ENCODE measurements at places on chromosomes 7 and 10.
A peak's percentile ranks its signal among the peaks of the same experiment; 100 is the strongest.

DNA sequence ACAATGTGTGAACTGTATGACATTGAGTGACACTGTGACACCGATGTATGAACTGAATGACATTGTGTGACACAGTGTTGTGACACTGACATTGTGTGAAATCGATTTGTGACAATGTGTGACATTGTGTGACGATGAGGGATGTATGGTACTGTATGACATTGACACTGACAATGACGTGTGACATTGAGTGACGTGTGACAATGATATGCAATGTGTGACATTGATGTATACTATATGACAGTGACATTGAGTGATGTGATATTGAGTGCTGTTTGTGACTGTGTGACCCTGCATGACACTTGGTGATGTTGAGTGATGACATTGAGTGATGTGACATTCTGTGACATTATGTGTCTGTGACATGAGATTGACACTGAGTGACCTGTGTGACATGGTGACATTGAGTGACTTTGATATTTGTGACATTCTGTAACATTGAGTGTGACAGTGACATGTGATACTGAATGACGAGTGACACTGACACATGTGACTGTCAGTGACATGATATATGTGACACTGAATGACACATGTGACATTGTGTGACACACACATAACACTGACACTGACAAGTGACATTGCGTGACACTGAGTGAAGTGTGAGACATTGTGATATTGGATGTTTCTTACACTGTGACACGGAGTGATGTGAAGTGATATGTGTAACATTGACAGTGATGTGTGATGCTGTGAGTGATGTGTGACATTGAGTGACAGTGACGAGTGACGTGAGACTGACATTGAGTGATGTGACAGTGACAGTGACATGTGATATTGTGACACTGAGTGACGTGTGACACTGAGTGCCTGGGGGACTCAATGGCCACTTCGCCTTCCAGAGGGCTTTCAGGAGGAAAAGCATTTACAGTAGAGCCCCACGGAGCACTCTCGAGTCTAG lies 167.5 kb downstream of the PRKAG2 start:
- no peak for DNase-seq
- H3K4me3 ChIP-seq, result no peak overlapping the region
- no peaks in the 10 kb centered on the region for H3K27me3 ChIP-seq
- peaks cover 8% of the 10 kb centered on the region for H3K36me3 ChIP-seq
- H3K4me1 ChIP-seq, result peaks cover 36% of the 10 kb centered on the region

- H3K4me1 ChIP-seq, result peaks cover 59% of the 10 kb centered on the region
- H3K27me3 ChIP-seq, result no peaks in the 10 kb centered on the region
- H3K27ac ChIP-seq, result peak overlapping the region; percentile 98
- peak overlapping the region; percentile 94 for H3K4me3 ChIP-seq
Measured at GRCh38 chr10:100997360-100998182, 2.0 kb upstream of the LZTS2 start.

GRCh38 chr7:121026159-121026558 lies 37.6 kb downstream of the CPED1 start:
- H3K27me3 ChIP-seq, result no peaks in the 10 kb centered on the region
- no peak for DNase-seq
- no peak overlapping the region for H3K4me3 ChIP-seq
- H3K4me1 ChIP-seq, result no peaks in the 10 kb centered on the region

DNA sequence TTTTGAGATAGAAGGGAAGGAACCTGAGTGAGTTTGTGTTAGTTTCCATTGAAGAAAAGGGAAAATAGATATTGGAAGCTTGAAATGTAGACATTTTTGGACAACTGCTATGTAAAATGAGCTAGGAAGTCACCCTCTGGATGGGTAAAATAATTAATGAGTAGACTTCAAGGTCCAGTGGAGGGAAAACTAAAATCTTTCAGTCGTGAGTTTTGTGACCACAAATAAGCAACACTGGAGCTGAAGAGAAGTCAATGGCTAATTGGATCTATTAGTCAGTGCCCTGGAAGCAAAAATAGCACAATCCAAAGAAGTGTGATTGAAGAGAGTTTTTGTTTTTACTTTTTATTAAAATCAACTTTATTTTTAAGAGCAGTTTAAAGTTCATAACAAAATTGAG lies 123.4 kb downstream of the MYO3A start:
- H3K4me3 ChIP-seq, result no peak overlapping the region
- no peaks in the 10 kb centered on the region for H3K4me1 ChIP-seq
- H3K36me3 ChIP-seq, result no peaks in the 10 kb centered on the region
- H3K27ac ChIP-seq, result no peak overlapping the region

DNA sequence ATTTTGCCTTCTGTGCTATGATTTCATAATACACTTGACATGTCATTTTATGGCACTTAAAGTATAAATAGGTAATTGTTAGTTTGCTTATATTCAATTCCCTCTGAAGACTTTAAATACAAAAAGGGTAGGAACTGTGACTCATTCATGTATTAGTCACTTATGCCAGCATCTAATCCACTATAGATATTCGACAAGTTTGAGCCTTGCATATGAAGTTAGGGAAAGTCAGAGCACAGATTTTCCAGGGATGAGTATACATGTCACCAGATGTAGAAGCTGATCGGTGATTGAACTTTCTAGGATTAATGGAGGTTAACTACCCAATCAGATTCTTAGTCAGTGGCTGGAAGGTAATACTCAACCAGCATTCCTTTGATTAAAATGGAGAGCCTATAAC lies 1321.5 kb downstream of the XPNPEP1 start:
- H3K4me1 ChIP-seq, result no peaks in the 10 kb centered on the region
- no peak for DNase-seq
- no peaks in the 10 kb centered on the region for H3K36me3 ChIP-seq
- no peak overlapping the region for H3K4me3 ChIP-seq
- no peaks in the 10 kb centered on the region for H3K27me3 ChIP-seq

DNA sequence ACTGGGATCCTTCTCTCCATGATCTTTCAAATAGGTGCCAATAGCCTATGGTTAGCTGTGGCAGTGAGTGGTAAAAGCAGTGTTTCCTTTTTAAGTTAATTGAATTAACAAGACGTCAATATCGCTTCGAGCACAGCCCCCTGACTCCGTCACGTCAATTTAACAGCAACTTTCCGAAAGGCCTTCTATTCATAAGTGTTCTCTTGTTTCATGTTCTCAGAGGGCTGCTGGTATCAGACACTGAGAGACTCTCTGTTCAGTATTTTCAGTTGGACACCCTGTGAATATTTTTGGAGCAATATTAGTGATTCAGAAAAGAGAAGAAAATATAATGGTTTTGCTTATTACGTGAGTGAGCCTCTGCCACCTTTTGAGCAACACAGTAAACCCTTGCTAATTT lies 174.2 kb upstream of the INSYN2A start:
- no peak for DNase-seq
- H3K27ac ChIP-seq, result no peak overlapping the region
- H3K4me1 ChIP-seq, result no peaks in the 10 kb centered on the region
- H3K27me3 ChIP-seq, result no peaks in the 10 kb centered on the region
- H3K4me3 ChIP-seq, result no peak overlapping the region
- H3K36me3 ChIP-seq, result peaks cover 7% of the 10 kb centered on the region

- no peaks in the 10 kb centered on the region for H3K4me1 ChIP-seq
- H3K4me3 ChIP-seq, result no peak overlapping the region
- H3K27ac ChIP-seq, result no peak overlapping the region
- no peak for DNase-seq
- H3K27me3 ChIP-seq, result no peaks in the 10 kb centered on the region
- H3K36me3 ChIP-seq, result no peaks in the 10 kb centered on the region
Measured at GRCh38 chr7:77524731-77525130, 12.4 kb upstream of the PTPN12 start.

- no peak overlapping the region for H3K27ac ChIP-seq
- no peaks in the 10 kb centered on the region for H3K36me3 ChIP-seq
- peaks cover 22% of the 10 kb centered on the region for H3K4me1 ChIP-seq
- no peak for DNase-seq
- no peaks in the 10 kb centered on the region for H3K27me3 ChIP-seq
- no peak overlapping the region for H3K4me3 ChIP-seq
Measured at GRCh38 chr10:71857934-71858890, 7.2 kb upstream of the PSAP start.

DNA sequence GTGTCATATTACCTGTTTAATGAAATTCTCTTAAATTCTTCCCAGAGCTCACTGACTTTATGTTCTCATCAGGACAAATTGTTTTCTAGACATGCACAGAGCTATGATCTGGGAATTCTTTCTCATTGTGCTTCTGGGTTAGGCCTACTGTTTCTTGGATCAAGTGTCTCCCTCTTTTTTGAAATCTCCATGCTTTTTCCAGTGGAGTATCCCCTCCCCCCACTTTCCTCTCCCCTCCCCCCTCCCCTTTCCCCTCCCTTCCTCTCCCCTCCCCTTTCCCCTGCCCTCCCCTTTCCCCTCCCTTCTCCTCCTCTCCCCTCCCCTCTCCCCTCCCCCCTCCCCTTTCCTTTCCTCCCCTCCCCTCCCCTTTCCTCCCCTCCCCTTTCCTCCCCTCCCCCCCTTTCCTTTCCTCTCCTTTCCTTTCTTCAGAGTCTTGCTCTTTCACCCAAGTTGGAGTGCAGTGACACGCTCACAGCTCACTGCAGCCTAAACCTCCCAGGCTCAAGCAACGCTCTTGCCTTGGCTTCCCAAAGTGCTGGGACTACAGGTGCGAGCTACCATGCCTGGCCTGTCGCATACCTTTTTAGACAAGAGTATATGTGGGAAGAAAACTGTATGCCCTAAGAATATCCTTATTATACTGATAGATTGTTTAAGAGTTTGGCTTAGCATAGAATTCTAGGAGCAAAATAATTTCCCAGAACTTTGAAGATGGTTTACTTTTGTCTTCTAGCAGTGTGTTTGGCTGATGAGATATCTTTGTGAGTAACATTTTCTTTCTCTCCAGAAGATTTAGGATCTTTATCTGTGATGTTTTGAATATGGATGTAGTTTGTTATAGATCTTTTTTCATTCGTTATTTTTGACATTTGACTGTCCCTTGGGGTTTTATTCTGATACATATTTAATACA lies 2.5 kb downstream of the DYNC2I1 start:
- no peak overlapping the region for H3K4me3 ChIP-seq
- no peaks in the 10 kb centered on the region for H3K36me3 ChIP-seq
- H3K4me1 ChIP-seq, result peaks cover 46% of the 10 kb centered on the region
- H3K27ac ChIP-seq, result no peak overlapping the region
- DNase-seq, result no peak

DNA sequence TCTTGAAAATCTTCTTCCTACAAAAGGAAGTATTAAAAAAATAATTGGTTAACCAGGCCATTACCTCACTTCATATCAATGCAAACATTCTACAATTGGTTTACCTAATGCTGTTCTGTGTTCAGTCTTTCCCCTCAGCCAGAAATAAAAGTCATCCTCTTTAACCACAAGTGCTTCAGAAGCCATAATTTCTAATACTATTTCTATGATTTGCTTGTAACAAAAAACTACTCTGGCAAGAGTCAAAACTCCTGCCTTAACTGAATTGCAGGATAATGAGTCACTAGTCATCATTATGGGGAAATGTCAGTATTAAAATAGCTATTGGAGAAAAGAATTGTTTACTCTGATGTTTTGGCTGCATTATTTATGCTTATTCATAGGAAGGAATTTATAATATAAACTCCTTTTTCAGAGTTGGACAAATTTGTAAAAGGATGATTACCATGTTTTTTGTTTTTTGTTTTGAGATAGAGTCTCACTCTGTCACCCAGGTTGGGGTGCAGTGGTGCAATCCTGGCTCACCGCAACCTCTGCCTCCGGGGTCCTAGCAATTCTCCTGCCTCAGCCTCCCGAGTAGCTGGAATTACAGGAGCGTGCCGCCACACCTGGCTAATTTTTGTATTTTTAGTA lies 55.5 kb upstream of the ODAD2 start:
- H3K36me3 ChIP-seq, result peaks cover 28% of the 10 kb centered on the region
- no peaks in the 10 kb centered on the region for H3K27me3 ChIP-seq
- H3K4me1 ChIP-seq, result no peaks in the 10 kb centered on the region
- no peak overlapping the region for H3K4me3 ChIP-seq
- DNase-seq, result no peak

GRCh38 chr7:82539969-82540368 lies 96.4 kb upstream of the CACNA2D1 start:
- DNase-seq, result no peak
- H3K4me3 ChIP-seq, result no peak overlapping the region
- no peaks in the 10 kb centered on the region for H3K4me1 ChIP-seq
- H3K36me3 ChIP-seq, result no peaks in the 10 kb centered on the region

DNA sequence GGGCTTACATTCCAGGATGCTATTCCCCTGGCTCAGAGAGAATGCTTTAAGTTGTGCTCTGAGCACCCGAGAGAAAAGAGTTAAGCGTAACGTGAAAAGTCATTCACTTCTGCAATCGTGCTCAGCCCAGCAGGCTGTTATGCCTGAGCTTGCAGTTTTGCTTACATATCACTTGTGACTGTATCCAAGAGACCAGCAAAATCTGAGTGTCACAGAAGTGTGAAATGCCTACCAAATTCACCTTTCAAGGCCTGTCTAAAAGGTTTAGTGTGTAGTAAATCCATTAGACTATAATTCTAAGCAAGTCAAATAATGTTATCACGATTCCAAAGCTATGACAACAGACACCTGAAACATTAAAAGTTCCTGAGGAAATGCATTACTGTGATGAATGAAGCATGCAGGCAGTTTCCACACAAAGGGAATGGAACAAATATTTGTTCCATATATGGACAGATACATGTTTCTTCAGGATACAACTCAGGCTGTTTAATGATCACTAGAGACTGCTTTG lies 20.1 kb downstream of the ITGB1 start:
- H3K27me3 ChIP-seq, result no peaks in the 10 kb centered on the region
- no peak overlapping the region for H3K4me3 ChIP-seq
- peaks cover 52% of the 10 kb centered on the region for H3K4me1 ChIP-seq
- peak overlapping the region; percentile 86 for H3K27ac ChIP-seq

DNA sequence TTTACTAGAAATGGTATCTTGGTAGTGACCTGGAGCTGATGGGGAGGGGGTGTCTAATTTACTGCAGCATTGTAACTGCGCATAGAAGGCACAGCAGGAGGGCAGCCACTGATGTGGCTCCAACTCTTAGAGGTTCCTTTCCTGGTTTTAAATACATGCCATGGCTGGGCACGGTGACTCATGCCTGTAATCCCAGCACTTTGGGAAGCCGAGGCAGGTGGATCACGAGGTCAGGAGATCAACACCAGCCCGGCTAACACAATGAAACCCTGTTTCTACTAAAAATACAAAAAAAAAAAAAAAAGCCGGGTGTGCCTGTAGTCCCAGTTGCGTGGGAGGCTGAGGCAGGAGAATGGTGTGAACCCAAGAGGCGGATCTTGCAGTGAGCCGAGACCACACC lies 19.2 kb upstream of the SEC61G start:
- DNase-seq, result no peak
- H3K27me3 ChIP-seq, result no peaks in the 10 kb centered on the region
- no peaks in the 10 kb centered on the region for H3K36me3 ChIP-seq
- H3K27ac ChIP-seq, result no peak overlapping the region
- no peaks in the 10 kb centered on the region for H3K4me1 ChIP-seq

All from esophagus squamous epithelium (tissue), 5 donors.